ENCODE measurements at places on chromosomes 11 and 22. TPM values are rescaled to one million over a fixed set of nuclear protein-coding genes. Genes with fewer than 3 reads are reported as not detected.

Gene PTPN5
- 0.18 TPM for total RNA-seq

Gene MYO18B
- total RNA-seq, result 80.6 TPM

Gene MRGPRF
- total RNA-seq, result 10.2 TPM

Gene NAALAD2
- 5.5 TPM for total RNA-seq

Gene OR6A2
- total RNA-seq, result 0.04 TPM

Gene SMC1B
- total RNA-seq, result 0.04 TPM

Gene SYT12
- total RNA-seq, result not detected

Gene CCDC81
- 1.1 TPM for total RNA-seq

Gene C1QTNF5
- total RNA-seq, result 34.9 TPM

Gene SEPTIN5
- total RNA-seq, result 67.6 TPM

Gene MUC5AC
- not detected for total RNA-seq

Data from muscle of leg (tissue), 16 donors.